Activated CD4-positive, alpha-beta T cell treated with anti-CD3 and anti-CD28 coated beads, Interleukin-2, Interleukin-6, amounts not matched to agents 100 ng/mL and 50 ng/mL, durations not matched to agents 16 hours and 8 hours (primary cell): ENCODE measurements at places on chromosomes 11 and 22.

DNA sequence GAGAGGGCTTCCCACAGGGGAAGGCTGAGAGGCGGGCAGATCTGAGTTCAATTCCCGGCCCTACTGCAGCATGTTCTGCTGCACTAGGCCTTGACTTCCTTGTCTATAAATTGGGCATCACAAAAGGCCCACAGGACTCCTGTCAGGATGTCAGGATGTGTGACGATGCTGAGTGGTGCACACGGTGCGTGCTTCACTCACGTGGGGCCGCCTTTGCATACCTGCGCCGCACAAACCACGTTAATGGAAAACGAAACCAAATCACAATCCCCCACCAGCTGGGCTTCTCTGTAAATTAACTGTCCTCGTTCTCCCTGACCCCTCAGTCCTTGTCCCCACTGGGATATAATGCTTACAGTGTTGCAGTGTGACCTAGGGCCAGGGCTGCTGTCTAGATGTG, 32.3 kb upstream of the TSPAN18 start:
- no peak for DNase-seq

- DNase-seq = peak; percentile 10
Observed at GRCh38 chr22:32469799-32470212, 4.8 kb upstream of the FBXO7 start.

DNA sequence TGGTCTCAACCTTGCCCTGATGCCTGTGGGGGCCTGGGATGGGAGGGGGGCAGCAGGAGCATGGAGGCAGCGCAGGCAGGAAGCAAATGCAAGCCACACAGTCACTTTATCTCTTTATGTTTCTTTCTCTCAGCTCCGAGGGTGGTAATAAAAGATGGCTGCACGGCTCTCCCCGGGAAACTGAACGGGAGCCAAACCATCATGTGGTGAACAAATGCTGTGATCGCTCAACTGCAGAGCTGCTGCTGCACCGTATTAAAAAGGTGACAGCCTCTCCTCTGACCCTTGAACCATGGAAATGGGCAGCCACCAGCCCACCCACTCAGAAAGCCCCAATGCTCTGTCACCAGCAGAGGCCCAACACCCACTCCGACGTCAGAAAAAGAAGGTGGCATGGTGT, 110.0 kb downstream of the TIMP3 start:
- no peak for DNase-seq

DNA sequence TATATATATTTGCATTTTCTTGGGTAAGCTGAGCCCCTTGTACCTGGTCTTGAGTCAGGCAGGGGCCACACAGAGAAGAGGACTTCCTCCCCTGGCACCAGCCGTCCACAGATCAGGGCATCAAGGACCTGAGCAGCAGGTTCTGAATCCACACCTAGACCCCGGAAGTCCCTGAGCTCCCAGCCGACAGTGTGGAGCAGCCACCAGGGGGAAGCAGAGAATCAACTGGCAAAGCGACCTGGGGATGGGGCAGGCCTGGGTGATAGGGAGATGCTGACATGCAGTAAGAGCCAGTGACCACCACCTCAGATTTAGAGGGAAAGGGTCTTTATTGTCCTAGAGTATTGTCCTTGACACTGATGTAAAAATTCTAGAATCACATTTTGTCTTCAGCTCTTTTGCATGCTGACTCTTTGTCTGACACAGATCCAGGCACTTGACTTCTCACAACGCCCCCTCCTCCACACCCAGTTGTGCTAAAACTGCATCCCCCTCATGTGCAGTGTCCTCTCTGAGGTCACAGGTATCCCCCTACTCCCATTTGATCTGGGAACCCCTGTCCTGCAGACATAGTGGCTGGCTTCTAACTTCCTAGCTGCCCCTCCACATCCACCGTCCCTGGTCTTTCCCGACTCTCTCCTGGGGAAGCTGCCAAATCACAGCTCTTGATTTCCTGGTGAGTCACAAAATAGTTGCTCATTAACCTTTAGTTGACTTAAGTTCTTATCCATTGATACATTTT, 109.3 kb downstream of the GGTLC2 start:
- peak; percentile 79 for DNase-seq

GRCh38 chr11:22426915-22427314, 88.7 kb downstream of the SLC17A6 start:
- DNase-seq = no peak

- no peak for DNase-seq
Observed at GRCh38 chr22:29737251-29738117, 17.7 kb downstream of the CABP7 start.

DNA sequence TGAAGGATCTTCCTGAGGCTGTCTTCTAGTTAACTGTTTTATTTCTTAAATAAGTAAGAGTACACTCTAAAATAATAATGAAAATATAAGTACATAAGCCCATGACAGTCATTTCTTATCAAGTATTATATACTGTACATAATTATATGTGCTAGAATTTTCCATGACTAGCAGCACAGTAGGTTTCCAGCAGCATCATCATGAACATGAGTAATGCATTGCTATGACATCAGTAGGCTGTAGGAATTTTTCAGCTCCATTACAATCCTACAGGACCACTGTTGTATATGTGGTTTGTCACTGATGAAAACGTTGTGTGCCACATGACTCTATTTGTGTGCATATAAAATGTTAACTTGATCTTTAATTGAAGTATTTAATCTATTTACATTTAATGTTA, 22.0 kb downstream of the ZNF202 start:
- no peak for DNase-seq

DNA sequence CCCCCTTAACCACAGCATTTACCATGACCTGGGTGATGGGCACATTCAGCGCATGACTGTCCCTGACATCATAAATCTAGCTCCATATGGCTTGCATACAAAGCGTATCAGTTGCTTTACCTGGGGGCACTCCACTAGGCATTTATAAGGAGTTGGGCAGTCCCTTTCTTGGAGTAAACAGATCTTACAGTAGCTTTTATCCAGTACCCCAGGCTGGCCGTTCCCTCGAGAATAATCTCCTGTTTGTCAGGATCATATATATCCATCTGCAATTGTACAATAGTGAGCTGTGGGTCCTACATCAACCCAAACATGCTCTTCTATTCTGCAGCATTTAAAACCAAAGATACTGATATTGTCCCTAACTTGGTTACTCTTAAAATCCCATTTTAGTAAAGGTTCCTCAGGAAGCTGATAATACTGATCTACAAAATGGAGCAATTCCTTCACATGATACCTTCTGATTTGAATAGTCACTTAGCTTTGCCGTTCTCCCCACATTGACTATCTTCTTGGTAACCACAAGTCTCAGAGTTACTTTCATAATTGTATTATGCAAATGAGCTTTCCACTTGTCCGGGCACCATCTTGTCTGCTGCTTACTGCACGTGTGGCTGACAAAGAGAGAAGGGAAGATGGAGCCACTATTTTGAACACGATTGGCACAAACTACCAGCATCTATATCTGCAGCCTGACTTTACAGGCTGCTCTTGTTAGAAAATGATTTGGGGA, 205.0 kb downstream of the CWF19L2 start:
- no peak for DNase-seq

GRCh38 chr11:97614606-97615005, 1224.8 kb downstream of the JRKL start:
- no peak for DNase-seq

DNA sequence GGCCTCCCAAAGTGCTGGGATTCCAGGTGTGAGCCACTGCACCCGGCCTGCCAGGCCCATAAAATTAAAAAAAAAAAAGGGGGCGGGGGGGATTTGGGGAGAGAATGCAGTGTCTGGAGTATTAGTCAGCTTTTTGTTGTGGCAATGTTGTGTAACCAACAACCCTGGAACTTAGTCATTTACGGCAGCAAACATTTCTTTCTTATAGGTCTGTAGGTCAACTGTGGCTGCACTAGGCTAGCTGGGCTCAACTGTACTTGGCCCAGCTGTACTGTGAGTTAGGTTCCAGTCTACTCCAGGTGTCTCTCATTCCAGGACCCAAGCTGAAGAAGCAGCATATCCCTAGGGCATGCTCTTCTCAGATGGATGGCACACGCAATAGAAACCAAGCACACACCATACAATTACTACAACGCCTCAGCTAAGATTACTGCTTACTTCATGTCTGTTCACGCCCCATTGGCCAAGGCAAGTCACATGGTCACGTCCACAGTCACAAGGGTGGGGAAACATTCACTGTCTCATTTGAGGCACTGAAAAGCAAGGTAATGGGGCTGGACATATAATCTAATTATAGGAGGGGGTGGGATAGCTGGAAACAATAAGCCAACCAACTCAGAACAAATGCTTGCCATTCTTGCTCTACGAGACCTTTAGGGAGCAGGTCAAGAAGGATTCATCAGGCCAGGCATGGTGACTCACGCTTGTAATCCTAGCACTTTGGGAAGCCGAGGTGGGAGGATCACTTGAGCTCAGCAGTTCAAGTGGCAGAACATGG, 10.4 kb upstream of the SPINDOC start:
- DNase-seq = no peak

DNA sequence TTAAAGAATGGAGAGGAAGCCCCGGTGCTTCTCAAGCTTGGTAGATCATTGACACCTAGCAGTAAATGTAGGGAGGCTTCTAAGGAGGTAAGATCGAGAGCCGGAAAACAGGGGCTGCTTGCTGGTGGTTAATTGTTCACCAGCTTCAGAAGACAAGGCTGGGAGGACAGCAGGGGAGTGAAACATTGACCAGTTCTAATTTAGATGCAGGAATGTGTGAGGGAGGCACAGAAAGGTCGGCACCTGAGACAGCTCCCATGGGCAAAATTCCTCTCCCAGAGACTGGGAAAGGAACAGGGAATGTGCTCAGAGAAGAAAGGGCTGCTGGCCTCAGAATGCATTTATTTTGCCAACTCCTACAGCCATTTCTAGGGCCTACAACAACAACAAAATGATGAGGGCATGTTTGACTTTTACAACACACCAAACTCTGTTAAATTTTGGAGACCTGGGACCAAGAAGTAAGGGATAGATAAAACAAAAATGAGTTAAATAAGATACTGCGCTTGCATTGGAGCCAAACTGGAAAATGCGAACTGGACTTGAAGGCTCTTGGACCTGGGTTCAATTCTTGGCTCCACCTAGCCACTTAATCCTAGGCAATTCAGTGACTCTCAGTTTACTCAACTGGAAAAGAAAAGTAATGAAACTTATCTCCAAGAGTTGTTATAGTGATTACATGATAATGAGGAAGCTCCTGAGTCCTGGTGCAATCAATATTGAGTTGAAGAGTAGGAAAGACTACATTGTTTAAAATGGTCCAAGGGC, 31.0 kb downstream of the FZD4 start:
- DNase-seq = no peak

DNA sequence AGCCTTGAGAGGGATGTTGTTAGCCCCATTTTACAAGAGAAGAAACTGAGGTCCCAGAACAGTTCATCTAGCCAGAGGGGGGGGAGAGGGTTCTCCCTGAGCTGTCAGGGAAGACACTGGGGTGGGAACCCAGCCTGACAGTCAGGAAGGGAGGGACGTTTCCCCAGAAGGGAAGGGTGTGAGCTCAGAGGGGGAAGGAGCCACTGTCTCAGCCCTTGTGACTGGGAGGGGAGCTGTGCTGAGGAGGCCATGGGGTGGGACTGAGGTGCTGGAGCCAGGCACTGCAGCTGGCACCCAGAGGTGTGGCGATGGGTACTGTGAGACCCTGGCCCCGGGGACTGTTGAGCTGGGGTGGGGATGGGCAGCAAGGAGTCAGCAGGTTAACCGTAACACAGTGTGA, 35.7 kb downstream of the DAGLA start:
- DNase-seq = no peak

DNA sequence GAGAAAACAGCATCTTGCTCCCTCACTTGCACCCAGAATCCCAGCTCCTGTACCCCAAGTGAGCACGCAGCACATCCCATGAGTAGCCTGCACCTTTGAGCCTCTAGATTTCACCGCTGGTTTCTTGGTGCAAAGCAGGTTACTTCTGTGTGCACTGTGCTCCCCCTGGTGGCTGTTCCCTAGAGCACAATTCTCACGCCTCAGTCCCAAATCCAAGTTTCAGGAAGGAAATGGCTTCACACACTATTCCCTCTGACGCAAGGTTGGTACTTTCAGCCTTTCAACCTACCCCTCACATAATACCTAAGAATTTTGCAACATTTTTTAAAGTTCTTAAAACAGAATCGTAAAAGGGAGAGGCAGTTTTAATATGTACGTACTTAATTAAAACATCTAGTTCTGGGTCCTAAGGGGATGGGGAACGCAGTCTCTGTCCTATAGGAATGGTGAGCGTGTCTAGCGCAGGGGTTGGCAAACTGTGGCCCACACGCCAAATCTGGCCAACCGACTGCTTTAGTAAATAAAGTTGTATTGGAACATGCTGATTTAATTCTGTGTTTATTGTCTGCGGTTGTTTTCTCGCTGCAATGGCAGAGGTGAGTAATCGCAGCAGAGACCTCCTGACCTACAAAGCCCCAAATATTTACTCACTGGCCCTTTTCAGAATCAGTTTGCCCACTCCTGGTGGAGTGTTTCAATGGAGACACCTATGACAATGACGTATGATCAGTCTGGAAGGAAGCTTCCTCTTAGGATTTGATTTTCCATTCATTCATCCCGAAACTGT, 27.5 kb downstream of the DHCR7 start:
- peak; percentile 22 for DNase-seq

GRCh38 chr11:92284558-92284957, 59.9 kb downstream of the FAT3 start:
- no peak for DNase-seq

DNA sequence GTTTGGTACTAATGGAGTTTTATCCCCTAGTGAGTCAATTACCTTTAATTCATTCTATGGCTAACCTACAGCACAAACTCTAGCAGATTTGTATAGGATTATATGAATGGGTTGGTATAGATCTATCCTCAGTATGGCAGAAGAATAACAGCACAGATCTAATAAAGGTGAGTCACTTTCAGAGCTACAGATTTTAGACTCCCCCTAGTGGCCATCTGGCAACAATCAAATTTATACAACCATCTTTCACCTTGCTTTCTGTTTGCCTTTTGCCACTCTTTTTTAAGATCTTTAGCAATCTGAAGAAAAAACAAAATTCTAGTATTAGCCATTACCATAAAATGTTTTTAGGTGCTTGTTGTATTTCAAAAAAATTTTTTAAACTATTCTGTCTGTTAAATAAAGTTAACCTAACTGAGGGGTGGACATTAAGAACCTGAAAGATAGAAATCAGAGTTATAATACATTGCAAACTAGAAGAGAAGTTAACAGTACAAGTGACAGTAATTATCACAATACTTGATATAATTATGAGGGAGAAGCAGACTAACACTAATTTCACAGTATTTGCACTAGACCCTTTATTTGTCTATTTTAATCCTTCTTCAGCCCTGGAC, 25.8 kb downstream of the DDIAS start:
- peak; percentile 65 for DNase-seq

GRCh38 chr11:92558323-92558722, 333.7 kb downstream of the FAT3 start:
- DNase-seq = no peak
